Stimulated activated naive CD4-positive, alpha-beta T cell treated with Interleukin-2 at 50 U/mL for 16 hours (primary cell): ENCODE measurements at places on chromosomes 3 and 15.

DNA sequence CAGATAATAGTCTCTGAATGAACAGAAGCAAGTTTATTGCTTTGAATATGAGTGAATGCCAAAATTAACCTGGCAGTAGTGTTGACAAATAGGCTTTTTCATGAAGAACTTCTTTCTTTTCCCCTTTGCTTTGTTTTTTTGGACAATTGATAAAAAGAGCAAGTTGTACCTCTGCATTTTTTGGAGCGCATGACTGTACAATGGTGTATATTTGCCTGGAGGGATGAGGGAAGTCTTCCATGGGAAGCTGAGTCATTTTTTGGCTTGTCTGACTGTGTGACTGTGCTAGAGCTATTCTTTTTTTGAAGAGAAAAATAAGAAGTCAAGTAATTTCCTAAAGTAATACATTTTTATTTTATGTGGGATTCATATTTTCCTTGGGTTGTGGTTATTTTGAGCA lies 186.9 kb downstream of the KLHL25 start:
- no peak for DNase-seq

- DNase-seq, result peak; percentile 56
These were observed at the start of gene CAMK2N2 for GRCh38 chr3:184261270-184261853. CAMK2N2 (minus strand) TSS chr3:184261553; CDS start chr3:184261285, 268 bp downstream.

DNA sequence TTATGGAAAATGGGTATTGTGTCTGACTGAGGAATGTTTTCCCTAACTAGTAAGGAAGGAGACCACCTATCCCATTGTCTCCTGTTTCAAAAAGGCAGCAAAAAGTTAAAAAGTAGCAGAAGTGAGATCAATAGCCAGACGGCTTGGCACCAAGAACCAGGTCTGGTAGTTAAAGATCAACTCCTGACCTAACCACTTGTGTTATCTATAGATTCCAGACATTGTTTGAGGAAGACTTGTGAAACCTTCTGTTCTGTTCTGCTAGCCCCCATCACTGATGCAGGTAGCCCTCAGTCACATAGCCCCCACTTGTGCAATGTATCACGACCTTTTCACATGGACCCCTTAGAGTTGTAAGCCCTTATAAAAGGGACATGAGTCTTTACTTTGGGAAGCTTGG lies 46.3 kb upstream of the C2CD4B start:
- no peak for DNase-seq

DNA sequence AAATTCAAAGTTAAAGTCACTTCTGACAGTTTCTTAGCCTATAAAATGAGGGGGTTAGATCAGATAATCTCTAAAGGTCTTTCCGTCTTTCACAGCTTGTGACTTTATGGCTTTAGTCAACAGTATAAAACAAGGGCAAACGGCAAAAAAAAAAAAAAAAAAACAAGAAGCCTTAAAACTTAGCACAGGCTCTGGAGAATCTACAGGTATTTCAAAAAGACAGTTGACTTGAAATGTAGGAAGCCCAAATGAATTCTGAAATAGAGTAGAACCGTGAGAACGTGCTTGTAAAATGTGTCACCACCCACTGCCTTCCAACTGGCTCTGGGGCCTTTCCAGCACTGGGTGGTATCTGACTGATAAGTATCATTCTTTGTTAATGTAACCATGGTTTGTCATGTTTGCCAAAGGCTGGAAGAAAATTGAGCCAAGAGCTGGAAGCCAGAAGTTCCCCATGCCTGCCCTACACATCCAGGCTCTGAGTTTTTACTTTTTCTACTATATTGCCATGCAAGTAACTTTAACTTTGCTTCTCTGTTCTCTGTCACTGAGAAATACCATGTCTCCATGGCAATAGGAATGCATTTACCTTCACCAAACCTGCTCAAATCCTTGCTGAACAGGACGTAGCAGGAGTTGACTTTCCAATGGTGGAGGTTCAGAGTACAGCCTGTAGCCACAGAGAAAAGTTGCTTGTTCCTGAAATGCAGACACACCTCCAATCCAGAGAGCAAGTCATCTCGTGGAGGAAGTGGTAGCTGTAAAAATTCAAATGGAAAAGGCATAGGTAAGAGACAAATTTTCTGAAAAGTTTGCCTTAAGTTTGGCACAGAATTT lies 35.8 kb upstream of the THSD4 start:
- no peak for DNase-seq

DNA sequence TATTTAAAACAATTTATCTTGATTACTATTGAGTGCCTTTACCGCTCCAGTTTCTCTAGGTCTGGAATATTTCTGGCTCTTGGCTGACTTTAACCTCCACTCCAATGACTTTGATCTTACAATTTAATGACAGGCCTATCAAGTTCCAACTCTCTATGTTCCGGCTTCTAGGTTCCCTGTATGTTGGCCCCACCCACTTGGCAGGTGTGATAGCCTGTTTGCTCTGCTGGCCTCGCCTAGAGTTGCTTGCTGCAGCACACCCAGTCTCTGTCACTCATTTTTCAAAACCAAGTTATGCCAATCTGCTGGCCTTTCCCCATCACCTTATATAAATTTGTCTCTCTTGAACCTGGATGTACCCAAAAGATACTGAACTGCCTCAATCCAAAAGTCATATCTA lies 428.0 kb downstream of the ROBO1 start:
- DNase-seq, result no peak

GRCh38 chr3:33428734-33429133 lies 11.5 kb downstream of the UBP1 start:
- no peak for DNase-seq

- no peak for DNase-seq
These were observed 47.5 kb downstream of the MYH15 start for GRCh38 chr3:108462899-108463298.

GRCh38 chr15:70856884-70857561 lies 3.1 kb upstream of the LARP6 start:
- no peak for DNase-seq

DNA sequence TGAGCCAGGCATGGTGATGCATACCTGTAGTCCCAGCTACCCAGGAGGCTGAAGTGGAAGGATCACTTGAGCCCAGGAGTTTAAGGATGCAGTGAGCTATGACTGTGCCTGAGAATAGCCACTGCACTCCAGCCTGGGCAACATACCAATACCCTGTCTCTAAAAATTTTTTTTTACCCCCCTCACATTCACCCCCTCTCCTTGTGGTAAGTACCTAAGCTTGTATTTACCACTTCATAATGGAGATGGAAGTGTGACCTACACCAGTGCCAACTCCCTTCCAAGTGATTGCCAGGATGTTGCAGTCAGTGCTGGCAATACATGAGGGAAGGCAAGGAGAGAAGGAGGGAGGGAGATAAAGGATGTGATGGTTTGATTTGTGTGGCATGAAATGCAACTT lies 84.2 kb downstream of the LRRC28 start:
- no peak for DNase-seq

DNA sequence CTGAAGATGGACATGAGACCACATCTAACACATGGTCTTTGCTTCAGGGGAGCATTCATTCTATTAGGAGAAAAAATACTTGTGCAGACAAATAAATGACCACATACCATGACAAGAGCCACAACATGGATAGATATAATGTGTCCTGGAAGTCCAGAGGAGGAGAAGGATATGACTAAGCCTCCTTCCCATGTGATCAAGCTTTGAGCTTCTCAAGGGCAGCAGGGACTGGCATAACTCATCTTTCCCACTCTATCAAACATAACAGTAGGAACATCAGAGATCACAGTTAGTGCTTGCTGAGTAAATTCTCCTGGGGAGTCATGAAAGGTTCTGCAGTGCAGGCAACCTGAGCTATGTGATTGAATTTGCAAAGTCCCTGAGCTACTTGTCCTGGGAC lies 86.0 kb upstream of the LPP start:
- DNase-seq, result no peak

GRCh38 chr15:84750583-84751092 lies 2.2 kb downstream of the ZNF592 start:
- DNase-seq, result no peak

DNA sequence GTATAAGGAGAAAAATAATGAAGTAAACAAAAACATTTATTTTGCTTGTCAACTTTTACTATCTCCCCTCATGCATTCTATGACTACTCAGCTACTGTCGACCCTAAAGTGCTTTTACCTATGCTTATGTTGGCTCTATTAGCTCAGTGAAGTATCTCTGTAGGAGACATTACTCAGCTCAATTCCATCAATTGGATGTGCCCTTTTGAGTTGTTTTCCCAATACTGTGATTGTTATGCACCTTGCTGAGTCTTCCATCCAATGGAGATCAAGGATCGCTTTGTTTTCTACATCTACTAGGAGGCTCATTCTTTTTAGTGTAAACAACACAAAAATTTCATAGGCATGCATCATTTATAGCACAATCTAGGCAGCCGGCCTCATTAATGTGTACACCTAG lies 403.8 kb upstream of the ARL6 start:
- DNase-seq, result no peak

DNA sequence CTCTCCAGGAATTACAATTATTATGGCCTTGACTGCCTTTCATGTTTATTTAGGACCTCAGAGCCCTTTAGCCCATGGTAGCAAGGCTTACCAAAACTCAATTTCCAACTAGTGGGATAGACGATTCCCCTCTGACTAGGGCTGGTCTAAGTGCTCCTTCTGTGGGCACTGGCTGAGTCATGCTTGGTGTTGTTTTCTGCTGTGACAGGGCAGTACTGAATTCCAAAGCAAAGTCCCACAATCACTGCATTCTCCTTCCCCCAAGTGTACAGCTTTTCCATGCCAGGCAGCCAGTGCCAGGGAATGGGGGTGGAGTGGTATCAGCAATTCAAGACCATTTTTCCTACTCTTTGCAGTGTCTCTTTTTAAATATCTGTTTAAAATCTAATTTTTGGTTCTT lies 509.0 kb upstream of the NECTIN3 start:
- no peak for DNase-seq

GRCh38 chr15:60373745-60374144 lies 24.0 kb downstream of the ANXA2 start:
- DNase-seq, result no peak

DNA sequence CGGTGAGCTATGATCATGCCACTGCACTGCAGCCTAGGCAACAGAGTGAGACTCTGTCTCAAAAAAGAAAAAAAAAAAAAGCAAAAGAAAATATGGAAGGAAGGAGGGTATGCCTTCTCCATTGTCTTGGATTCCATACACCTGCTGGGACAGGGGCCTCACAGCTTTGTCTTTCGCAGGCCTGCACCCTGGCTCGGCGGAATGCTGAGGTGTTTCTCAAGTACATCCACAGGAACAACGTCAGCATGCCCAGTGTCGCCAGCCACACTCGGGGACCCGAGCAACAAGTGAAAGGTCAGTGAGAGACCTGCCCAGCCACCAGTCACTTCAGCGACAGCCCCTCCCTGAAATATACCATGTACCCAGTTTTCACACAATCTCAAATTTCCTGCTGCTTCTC lies 288.5 kb upstream of the UMPS start:
- DNase-seq, result no peak

- no peak for DNase-seq
These were observed 42.6 kb upstream of the MRPS22 start for GRCh38 chr3:139301183-139301582.

DNA sequence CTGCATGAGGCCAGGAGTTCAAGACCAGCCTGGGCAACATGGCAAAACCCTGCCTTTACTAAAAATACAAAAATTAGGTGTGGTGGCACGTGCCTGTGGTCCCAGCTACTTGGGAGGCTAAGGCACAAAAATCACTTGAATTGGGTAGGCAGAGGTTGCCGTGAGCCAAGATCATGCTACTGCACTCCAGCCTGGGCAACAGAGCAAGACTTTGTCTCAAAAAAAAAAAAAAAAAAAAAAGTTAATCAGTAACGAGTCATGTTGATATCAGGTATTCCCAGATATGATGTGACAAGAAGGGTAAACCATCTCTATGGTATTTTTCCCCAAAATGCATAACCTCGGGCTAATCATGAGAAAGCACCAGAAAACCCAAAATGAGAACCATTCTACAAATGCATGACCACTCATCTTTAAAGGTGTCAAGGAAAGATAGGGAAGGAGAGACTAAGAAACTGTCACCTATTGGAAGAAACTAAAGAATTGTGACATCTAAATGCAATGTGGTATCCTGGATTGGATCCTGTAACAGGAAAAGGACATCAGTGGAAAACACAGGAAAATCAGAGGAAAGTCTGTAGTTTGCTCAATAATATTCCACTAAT lies 66.5 kb upstream of the MAP4 start:
- no peak for DNase-seq

- DNase-seq, result peak; percentile 2
These were observed 38.1 kb upstream of the IGDCC4 start for GRCh38 chr15:65460741-65461347.

DNA sequence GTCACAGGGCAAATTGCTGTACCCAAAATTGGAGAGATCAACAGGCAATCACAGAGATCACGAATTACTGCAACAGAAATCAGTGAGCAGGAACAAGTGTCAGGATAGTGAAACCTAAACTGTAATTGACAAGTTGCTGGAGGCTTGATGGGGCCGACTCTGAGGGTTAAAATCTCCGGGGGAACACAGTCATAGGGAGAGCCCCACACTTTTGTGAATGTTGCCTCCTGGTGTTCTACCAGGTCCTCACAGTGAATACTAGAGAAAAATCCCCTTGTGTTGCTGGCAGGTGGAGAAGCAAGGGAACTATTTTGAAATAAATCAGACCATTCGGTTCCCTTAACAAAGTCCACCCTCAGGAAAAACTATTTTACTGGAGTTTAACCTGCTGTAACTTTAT lies 697.5 kb upstream of the CBLB start:
- peak; percentile 2 for DNase-seq

GRCh38 chr3:194003114-194004057 lies 132.6 kb upstream of the HES1 start:
- no peak for DNase-seq

- no peak for DNase-seq
These were observed 97.2 kb downstream of the LIPC start for GRCh38 chr15:58529041-58529440.

DNA sequence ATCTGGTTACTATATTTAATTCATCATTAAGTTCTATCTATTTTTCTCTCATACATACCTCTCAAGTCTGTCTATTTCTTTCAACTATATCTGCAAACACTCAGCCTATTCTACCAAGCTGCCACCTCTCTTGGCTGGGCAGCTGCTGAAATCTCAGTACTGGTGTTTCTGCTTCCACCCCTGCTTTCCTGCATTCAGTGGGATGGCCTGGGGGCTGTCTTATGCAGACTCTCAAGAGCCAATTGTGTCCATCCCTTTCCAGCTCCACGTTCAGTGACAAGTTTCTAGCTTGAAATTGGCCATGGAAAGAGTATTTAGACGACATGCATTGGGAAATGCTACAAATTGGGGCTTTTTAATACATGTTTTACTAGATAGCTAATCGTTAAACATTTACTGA lies 378.4 kb upstream of the DPPA4 start:
- no peak for DNase-seq

DNA sequence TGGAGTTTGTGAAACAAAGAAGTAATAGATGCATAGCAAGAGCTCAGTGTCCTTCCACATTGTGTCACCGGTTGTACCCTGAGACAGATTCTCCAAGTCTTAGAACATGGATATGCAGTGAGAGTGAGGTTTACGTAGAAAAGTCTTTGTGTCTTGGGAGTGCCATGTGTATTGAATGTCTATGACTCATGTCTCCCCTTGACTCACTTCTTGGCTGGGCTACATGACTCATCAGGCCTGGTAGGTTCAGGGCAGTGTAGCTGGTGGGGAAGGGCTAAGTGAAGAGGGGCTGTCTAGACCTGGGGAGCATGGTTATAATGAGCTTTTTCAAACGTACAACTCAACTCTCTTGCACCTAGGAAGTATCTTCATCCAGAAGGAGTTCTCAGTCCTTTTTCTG lies 167.4 kb downstream of the GAP43 start:
- DNase-seq, result peak; percentile 50
